ENCODE measurements at places on chromosomes 12 and 14.

DNA sequence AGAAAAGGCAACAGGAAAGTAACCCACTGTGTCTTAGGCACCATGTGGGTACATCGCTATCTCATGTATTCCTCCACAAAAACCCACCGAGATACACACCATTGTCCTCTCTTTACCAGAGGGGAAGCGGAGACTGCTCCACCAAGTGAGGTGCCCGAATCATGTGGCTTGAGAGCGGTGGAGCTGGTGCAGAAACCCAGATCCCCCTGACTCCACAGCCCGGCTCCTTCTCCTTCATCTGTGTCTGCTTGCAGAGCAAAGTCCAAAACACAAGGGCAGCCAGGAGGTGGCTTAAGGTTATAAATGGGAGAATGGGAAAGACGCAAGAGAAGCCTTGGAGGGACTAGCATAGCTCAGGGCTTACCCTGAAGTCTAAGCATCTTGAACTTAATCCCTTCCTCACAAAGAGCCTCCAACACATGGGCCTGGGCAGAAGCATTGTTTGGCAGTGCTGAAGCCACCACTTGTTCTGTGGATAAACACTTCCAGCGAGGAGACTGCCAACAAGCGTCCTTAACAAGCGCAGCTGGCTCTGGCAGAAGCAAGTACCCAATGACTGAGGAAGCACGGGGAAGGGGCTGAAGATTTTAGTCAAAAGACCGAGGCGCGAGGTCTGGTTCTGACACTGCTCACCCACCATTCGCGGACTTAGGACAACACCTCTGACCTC is 83.0 kb downstream of the TTC7B start:
- no peak for DNase-seq

- no peak for DNase-seq
Observed at GRCh38 chr14:31566456-31566855, 5.3 kb downstream of the NUBPL start.

GRCh38 chr12:45591635-45592034 is 137.9 kb upstream of the ARID2 start:
- DNase-seq, result no peak

DNA sequence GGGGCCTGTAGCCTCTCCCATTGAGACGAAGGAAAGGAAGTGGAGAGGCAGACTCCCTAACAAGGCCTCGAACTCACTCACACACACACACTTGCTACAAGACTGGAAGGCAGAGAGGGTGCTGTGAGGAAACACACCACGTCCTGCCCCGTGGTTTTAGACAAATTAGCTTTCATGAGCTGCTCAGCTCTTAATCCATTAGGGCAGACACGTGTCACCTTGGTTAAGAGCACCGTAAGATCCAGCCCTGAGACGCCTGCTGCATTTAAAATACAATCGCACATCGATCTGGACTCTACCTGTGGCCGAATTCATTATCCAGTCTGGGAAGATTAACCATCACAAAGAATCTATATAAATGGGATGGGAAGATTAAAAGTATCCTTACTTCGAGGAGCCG is 72.0 kb downstream of the RIMBP2 start:
- no peak for DNase-seq

DNA sequence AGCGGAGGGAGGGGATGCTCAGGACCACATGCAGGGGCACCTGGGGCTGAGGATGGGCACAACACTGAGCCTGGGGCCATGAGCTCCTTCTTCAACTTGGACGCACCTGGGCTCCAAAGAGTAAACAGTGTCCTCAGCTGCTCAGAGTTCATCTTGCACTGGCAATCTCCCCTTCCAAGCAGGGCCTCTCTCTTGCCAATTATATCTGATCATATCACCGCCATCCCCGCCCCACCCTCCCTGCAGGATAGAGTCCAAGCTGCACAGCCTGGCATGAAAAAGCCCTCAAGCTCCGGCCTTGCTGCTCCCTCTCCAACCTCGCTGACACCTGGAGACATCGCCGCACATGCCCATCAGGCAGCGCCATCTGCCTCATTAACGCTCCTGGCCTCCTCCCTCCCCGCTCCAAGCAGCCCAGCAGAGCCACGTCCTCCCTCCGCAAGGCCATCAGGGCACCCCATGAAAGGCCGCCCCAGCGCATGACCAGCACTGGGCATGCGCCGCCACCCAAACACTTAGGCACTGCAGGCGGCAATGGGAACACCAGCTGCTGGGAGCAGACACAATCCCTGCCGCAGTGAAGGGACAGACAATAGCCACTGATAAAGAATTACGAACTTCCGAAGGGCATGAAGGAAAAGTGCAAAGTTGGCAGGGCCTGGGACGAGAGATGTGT is 88.8 kb downstream of the CHGA start:
- DNase-seq, result no peak

DNA sequence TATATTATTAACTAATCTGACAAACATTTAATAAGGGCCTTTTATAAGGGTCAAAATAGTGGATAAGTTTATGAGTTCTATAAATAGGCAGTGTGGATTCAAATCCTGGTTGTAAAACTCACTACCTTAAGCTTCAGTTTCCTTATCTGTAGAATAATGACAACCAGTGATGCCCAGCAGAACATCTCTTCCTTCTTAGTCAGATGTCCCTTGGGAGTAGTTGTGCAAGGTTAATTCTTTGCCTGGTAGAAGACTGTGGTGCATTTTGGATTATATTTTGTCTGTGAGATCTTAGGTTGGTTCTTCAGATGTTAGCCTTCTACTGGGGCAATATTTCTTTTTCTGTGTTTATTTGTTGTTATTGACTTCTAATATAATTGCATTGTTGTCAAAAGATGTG is 59.5 kb downstream of the ARID2 start:
- no peak for DNase-seq

DNA sequence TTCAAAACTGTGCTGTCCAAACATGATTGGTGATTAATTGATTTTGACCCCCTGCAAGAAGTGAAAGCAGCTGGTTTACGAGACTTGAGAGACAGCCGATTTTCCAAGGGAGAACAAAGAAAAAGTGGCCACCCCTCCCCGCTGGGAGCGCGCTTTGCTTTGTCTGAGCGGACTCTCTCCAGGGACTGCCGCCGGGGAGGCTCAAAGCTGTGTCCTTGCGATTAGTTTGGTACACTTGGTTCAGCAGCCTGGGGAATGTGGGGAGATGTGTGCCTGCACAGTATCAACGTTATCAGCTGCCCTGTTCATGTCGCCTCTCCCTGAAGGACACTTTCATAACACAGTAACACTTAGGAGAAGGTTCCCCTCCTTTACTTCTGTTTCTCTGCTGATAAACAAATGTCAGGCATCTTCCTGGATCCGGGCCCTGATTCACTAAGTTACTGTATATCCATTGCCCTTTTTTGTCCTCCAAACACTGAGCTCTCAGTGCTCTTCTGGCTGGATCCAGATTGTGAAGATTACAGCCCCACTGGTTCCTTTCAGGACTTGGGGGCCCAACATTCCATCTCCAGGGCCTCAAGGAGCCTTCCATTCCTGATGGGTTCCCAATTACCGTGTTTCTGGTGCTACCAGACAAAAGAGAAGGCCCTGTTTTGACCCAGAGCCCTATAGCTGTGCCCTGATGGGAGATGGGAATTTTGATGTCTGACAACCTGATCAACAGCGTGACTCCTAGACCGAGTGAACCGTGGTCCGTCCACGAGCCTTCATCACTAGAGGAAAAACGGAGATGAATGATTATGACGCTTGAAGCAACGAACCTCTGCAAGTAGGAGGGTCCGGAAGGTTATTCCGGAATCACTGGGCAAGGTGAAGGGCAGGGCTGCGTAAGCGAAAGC is 31.7 kb upstream of the TUBA1C start:
- peak; percentile 76 for DNase-seq

GRCh38 chr12:108600702-108601007 is 2.8 kb upstream of the TMEM119 start:
- DNase-seq, result no peak

- DNase-seq, result no peak
Observed at GRCh38 chr14:57189070-57189469, 79.6 kb downstream of the EXOC5 start.

- peak; percentile 22 for DNase-seq
Observed at GRCh38 chr14:31206536-31207286, 882 bp downstream of the HECTD1 start.

- no peak for DNase-seq
Observed at GRCh38 chr12:104750061-104750460, 208.0 kb downstream of the SLC41A2 start.

GRCh38 chr12:118430516-118430915 is 54.2 kb downstream of the SUDS3 start:
- DNase-seq, result no peak

- DNase-seq, result peak; percentile 70
Observed at GRCh38 chr12:123150275-123150743, 581 bp downstream of the PITPNM2 start.

GRCh38 chr12:64522316-64522715 is 70.4 kb downstream of the TBK1 start:
- DNase-seq, result no peak

GRCh38 chr14:68704736-68705720 is 87.8 kb downstream of the ZFP36L1 start:
- DNase-seq, result peak; percentile 32

- no peak for DNase-seq
Observed at GRCh38 chr12:92717202-92717601, 14.4 kb downstream of the PLEKHG7 start.

GRCh38 chr14:103315941-103316340 is 18.1 kb upstream of the EIF5 start:
- no peak for DNase-seq

- DNase-seq, result no peak
Observed at GRCh38 chr12:2156333-2156732, 103.5 kb downstream of the CACNA1C start.

DNA sequence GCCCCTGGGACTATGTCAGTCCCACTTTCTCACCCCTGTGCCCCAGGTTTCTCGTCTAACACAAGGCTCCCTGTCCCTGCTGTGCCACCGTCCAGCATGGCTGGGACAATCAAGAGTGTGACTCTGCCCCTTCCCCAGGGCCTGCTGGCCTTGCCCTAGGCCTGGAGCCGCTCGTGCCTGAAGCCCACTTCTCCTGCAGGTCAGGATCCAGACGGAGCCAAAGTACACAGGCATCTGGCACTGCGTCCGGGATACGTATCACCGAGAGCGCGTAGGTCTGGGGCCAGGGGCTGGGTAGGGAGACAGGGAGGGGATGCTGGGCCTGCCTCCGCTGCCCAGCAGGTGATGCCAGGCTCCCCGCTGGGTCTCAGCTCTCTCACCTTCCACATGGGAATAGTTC is 2.8 kb downstream of the SLC25A47 start:
- no peak for DNase-seq

DNA sequence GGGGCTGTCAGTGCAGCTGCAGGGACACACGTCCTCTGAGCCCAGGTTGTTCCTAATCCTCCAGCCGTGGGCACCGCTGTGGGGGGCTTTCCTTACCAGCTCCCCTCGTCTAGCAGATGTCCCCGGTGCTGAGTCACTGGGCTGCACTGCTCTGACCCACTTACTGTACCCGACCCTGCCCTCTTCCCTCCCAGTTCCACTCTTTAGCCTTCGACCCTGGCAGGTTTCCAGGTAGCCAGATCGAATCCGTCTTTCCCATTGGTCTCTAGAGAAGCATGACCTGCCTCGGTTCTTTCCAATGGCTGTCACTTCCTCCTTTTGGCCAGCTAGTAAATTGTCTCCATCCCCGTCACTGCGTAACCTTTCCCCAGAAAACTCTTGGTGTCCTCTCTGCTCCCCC is 48.4 kb downstream of the ELK3 start:
- no peak for DNase-seq

DNA sequence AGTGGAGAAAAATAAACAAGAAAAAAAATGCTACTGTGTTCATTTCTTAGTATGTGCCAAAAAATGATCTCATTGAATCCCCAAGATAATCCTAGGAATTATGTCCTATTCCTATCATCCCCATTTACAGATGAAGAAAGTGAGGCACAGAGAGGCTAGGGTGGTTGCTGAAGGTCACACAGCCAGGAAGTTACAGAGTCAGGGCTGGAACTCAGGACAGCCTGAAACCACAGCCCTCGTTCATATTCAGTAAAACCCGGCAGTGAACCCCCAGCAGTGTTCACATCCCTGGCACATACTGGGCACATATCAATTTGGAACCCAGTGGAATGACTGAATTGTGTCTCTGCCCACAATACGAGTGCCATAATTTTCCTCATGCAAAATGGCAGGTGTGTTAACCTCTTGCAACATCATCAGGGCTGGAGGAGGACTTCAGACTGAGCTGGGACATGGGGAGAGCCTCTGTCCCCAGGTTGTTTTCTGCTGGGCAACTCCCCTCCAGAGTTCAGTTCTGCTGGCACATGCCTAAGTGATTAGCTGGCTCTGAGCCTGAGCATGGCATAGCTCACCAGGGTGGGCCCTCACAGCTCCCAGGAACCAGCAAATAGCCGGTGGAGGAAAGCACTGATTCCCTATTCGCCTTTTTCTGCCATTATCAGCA is 2.0 kb upstream of the PPP1CC start:
- no peak for DNase-seq

- DNase-seq, result peak; percentile 45
Observed at GRCh38 chr12:31728289-31728916, 418 bp downstream of the AMN1 start.

DNA sequence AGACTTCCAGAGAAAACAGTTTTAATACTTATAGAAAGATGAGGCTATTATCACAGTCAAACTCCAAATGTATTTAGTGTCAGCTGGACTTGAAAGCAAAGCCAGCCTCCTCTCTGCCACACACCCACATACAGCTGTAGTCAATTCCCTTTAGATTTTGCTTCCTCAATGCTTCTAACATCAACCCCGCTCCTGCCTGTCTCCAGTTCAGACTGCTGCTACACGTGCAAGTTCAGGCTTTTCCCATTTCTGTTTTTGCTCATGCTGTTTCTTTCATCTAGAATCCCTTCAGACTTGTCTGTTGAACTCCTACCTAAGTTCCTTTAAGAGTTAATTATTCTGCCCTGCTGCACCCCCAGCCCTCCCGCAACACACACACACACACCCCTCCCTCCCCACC is 380.0 kb downstream of the KCNH5 start:
- no peak for DNase-seq

- no peak for DNase-seq
Observed at GRCh38 chr14:22980672-22981089, 1.7 kb downstream of the AJUBA start.

GRCh38 chr12:124039276-124039675 is 66.3 kb downstream of the ZNF664 start:
- DNase-seq, result no peak

Measured in tibial artery (tissue), 4 donors.